ENCODE measurements at places on chromosomes 7 and 10. TPM values are rescaled to one million over a fixed set of nuclear protein-coding genes. Genes with fewer than 3 reads are reported as not detected.

- H3K36me3 ChIP-seq = no peaks in the 10 kb centered on the region
- no peaks in the 10 kb centered on the region for H3K4me1 ChIP-seq
- H3K27me3 ChIP-seq = no peaks in the 10 kb centered on the region
- H3K4me3 ChIP-seq = no peak overlapping the region
Observed at GRCh38 chr10:36383349-36383748, 741.3 kb upstream of the FZD8 start.

GRCh38 chr10:112515852-112516251 is 68.8 kb downstream of the VTI1A start:
- H3K27me3 ChIP-seq = no peaks in the 10 kb centered on the region
- no peak overlapping the region for H3K4me3 ChIP-seq
- H3K27ac ChIP-seq = no peak overlapping the region
- no peak for DNase-seq

- no peak for DNase-seq
- no peak overlapping the region for H3K4me3 ChIP-seq
- peaks cover 19% of the 10 kb centered on the region for H3K36me3 ChIP-seq
- H3K27ac ChIP-seq = no peak overlapping the region
- peaks cover 19% of the 10 kb centered on the region for H3K27me3 ChIP-seq
Observed at GRCh38 chr10:29923416-29923965, 135.9 kb downstream of the JCAD start.

- H3K4me3 ChIP-seq = no peak overlapping the region
- H3K27ac ChIP-seq = no peak overlapping the region
- H3K36me3 ChIP-seq = no peaks in the 10 kb centered on the region
Observed at GRCh38 chr10:103490986-103491314, 2.6 kb upstream of the NEURL1 start.

- H3K27ac ChIP-seq = peak overlapping the region; percentile 33
- no peaks in the 10 kb centered on the region for H3K4me1 ChIP-seq
- no peak for DNase-seq
- H3K27me3 ChIP-seq = no peaks in the 10 kb centered on the region
- no peaks in the 10 kb centered on the region for H3K36me3 ChIP-seq
- no peak overlapping the region for H3K4me3 ChIP-seq
Observed at GRCh38 chr7:53415816-53416215, 380.4 kb downstream of the POM121L12 start.

DNA sequence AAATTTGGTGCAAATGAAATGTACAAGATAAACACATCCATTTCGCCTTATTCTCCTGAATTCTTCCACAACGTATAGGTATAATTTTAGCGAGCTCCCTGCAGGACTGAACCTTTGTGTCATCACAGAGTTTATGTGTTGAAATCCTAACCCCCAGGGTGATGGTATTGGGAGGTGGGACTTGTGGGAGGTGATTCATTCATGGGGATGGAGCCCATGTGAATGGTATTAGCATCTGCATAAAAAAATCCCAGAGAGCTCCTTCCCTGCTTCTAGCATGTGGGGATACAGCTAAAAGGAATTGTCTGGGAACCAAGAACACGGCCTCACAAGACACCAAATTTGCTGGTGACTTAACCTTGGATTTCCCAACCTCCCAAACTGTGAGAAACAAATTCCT is 741.4 kb upstream of the VSTM2A start:
- H3K4me3 ChIP-seq = no peak overlapping the region
- no peak overlapping the region for H3K27ac ChIP-seq
- no peaks in the 10 kb centered on the region for H3K36me3 ChIP-seq
- H3K27me3 ChIP-seq = no peaks in the 10 kb centered on the region

GRCh38 chr7:41777894-41778596 is 75.2 kb upstream of the INHBA start:
- H3K36me3 ChIP-seq = no peaks in the 10 kb centered on the region
- no peak overlapping the region for H3K27ac ChIP-seq
- no peaks in the 10 kb centered on the region for H3K27me3 ChIP-seq
- H3K4me1 ChIP-seq = peaks cover 20% of the 10 kb centered on the region

- H3K4me3 ChIP-seq = no peak overlapping the region
- no peaks in the 10 kb centered on the region for H3K27me3 ChIP-seq
- peaks cover 8% of the 10 kb centered on the region for H3K36me3 ChIP-seq
- H3K27ac ChIP-seq = no peak overlapping the region
Observed at GRCh38 chr7:106775975-106776607, 89.0 kb upstream of the PIK3CG start.

DNA sequence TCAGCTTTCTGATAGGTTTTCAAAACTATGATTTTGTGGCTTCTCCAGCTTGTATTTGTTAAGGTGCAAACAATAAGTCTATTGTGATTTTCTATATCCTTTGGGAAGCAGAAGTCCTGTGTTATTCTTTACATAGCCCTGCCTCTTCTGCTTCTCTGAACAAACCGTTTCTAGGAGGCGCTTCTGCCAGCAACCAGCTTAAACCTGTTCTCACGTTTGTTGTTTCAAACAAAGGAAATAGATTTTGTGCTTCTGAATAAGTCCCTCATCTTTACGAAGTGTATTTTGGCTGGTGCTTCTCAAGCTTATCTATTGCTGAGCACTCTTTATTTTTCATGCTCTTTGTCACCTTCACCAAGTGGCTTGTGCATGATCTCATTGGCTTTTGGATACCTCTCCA is 61.0 kb downstream of the VTI1A start:
- no peak overlapping the region for H3K4me3 ChIP-seq
- peaks cover 28% of the 10 kb centered on the region for H3K4me1 ChIP-seq
- DNase-seq = no peak
- H3K27ac ChIP-seq = no peak overlapping the region
- H3K27me3 ChIP-seq = no peaks in the 10 kb centered on the region

DNA sequence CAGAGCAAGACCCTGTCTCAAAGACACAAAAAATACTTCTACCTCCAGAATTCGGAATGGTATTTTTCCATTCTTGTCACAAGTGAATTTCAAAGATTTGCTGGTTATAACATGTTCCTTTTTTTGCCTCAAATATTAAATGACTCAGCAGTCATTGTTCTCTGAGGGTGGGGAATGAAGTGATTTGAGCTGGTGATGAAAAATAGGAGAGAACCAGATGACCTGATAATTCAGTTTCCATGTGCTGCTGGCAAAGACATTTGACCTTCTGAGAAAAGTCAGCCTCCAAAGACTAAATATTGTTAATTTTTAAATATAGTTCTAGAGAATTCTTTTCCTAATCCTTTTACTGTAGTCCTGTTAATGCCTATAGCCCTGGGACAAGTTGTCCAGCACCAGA is 78.9 kb downstream of the CACNB2 start:
- H3K4me1 ChIP-seq = no peaks in the 10 kb centered on the region
- no peak for DNase-seq
- H3K27me3 ChIP-seq = no peaks in the 10 kb centered on the region
- no peaks in the 10 kb centered on the region for H3K36me3 ChIP-seq
- no peak overlapping the region for H3K27ac ChIP-seq

GRCh38 chr10:37246637-37247036 is 121.2 kb downstream of the ANKRD30A start:
- no peaks in the 10 kb centered on the region for H3K36me3 ChIP-seq
- DNase-seq = no peak
- H3K4me1 ChIP-seq = no peaks in the 10 kb centered on the region
- H3K27me3 ChIP-seq = no peaks in the 10 kb centered on the region

GRCh38 chr7:132760244-132760623 is 184.0 kb upstream of the PLXNA4 start:
- no peaks in the 10 kb centered on the region for H3K27me3 ChIP-seq
- H3K4me1 ChIP-seq = no peaks in the 10 kb centered on the region
- H3K4me3 ChIP-seq = no peak overlapping the region

DNA sequence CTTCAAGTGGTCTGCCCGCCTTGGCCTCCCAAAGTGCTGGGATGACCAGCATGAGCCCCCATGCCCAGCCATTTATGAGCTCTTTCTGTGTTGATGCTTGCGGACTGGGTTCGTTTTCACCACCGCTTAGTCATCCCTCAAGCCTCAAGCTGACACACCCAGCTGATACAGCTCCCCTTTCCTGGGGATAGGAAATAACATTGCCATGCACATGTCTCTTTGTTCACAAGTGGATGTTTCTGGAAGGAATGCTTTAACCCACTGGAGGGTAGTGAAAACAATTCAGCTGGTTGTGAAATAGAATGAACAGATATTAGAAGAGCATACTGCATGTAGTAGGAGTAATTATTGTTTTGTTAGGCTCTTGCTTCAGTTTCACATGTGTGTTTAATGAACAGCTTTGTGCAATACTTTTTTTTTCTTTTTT is 8.5 kb upstream of the METTL27 start:
- H3K4me3 ChIP-seq = no peak overlapping the region
- no peak for DNase-seq
- H3K36me3 ChIP-seq = no peaks in the 10 kb centered on the region
- H3K27ac ChIP-seq = no peak overlapping the region
- peaks cover 17% of the 10 kb centered on the region for H3K27me3 ChIP-seq

DNA sequence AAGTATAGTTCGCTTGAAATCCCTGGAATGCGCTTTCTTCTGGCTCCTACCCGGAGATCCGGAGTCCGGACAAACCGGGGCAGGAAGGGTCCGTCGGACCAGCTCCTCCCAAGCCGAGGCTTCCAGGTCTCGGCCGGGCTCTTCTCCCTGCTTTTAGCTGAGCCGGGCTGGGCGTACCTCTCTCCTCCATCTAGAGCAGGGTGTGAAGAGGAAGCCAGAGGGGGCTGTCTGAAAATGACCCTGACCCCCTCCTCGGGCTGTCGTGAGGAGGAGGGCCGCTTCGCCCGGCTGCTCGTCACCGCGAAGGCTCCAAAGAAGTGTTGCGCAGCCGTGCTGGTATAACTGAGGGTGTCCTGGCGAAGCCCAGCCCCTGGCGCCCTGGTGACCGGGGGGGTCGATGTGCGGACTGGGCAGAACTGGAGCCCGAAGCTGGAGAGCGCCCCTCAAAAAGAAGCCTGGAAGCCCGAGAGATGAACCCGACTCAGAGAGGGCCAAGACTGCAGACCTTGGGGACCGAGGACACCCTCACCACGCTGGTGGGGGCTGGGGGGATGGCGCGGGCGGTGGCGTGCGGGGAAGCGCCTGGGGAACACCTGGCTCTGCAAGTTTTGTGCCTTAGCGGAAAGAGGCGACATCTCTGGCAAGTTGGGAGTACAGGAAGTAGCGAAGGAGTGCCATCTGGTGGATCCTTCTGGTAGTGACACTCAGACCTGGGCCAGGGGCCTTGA is 5.7 kb downstream of the KAZALD1 start:
- H3K36me3 ChIP-seq = no peaks in the 10 kb centered on the region
- no peak overlapping the region for H3K27ac ChIP-seq
- H3K4me3 ChIP-seq = peak overlapping the region; percentile 96
- H3K4me1 ChIP-seq = peaks cover 54% of the 10 kb centered on the region

GRCh38 chr7:132001146-132001545 is 444.7 kb upstream of the PODXL start:
- no peaks in the 10 kb centered on the region for H3K36me3 ChIP-seq
- no peak overlapping the region for H3K27ac ChIP-seq
- no peak overlapping the region for H3K4me3 ChIP-seq
- H3K4me1 ChIP-seq = no peaks in the 10 kb centered on the region

DNA sequence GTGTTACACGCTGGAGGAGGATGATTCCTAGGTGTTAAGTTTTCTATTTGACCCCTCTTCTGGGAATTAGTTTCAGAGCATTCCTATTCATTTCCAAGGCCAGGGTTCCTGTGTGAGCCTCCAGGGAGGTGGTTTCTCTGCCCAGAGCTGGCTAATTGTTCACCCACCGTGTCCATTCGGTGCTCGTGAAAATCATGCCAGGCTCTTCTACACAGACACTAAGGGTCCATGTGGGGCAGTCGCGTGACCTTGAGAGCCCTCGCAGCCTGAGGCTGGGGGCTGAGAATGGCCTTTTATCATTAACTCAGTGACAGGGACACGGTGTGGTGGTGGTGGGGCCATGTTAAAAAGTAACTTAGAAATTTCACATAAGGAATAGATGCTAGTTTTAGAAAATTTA is 83.7 kb downstream of the EMX2 start:
- peaks cover 11% of the 10 kb centered on the region for H3K27me3 ChIP-seq
- H3K4me3 ChIP-seq = no peak overlapping the region

GRCh38 chr7:10439027-10439426 is 534.6 kb upstream of the PHF14 start:
- no peaks in the 10 kb centered on the region for H3K27me3 ChIP-seq
- H3K36me3 ChIP-seq = no peaks in the 10 kb centered on the region
- no peak overlapping the region for H3K4me3 ChIP-seq
- no peak for DNase-seq

DNA sequence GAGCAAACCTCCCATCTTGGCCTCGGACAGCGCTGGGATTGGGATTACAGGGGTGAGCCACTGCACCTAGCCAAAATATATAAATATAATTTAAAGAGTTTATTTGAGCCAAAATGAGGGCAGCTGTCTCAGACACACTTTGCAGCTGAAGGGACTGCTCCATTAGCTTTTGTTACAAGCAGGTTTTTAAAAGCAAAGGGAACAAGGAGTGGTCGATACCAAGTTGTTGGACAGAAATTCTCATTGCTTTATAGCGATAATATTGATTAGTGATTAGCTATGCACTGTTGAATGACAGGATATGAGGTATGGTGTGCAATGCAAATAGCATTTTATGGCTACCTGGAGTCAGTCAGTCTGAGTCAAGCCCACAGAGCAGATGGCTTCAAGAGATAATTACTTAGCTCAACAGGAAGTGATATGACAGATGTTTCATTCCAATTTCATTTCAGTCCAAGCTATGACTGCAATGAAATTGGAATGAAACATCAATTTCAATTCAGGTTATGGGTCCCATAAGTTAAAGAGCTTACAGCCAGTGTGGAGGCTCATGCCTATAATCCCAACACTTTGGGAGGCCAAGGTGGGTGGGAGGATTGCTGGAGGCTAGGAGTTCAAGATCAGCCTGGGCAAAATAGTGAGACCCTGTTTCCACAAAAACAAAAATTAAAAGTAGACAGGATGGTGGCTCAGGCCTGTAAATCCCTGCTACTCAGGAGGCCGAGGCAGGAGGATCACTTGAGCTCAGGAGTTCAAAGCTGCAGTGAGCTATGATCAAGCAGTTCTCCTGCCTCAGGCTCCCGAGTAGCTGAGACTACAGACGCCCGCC is 23.1 kb downstream of the TYW1 start:
- no peaks in the 10 kb centered on the region for H3K4me1 ChIP-seq
- H3K36me3 ChIP-seq = peaks cover 38% of the 10 kb centered on the region
- no peak for DNase-seq

FUOM gene
- polyA plus RNA-seq = 43.1 TPM

LBX1 gene
- not detected for polyA plus RNA-seq

ANXA8L1 gene
- not detected for polyA plus RNA-seq

SOSTDC1 gene
- not detected for polyA plus RNA-seq

CAV2 gene
- not detected for polyA plus RNA-seq

C7orf57 gene
- polyA plus RNA-seq = not detected

TMEM72 gene
- not detected for polyA plus RNA-seq

TACR2 gene
- polyA plus RNA-seq = not detected

SLC26A3 gene
- polyA plus RNA-seq = not detected
